Muscle of arm (tissue), 14 donors: ENCODE measurements at places on chromosomes 6 and 20.

DNA sequence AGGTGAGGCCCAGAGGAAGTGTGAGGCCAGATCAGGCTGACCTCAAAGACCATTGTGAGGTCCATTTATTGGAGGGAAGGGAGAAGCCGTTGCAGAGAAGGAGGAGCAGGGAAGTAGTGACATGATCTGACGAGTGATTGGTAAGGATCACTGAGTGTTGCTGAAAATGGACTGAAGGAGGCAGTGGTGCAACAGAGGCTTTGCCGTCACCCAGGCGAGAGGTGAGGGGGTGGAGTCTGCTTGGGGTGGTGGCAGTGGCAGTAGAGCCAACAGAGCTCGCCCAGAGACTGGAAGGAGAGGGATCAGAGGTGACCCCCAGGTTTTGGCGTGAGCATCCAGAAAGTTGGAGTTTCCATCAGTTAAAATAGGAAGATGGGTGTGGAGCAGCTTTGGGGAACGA is 67.9 kb upstream of the CLDN20 start:
- no peak for DNase-seq

DNA sequence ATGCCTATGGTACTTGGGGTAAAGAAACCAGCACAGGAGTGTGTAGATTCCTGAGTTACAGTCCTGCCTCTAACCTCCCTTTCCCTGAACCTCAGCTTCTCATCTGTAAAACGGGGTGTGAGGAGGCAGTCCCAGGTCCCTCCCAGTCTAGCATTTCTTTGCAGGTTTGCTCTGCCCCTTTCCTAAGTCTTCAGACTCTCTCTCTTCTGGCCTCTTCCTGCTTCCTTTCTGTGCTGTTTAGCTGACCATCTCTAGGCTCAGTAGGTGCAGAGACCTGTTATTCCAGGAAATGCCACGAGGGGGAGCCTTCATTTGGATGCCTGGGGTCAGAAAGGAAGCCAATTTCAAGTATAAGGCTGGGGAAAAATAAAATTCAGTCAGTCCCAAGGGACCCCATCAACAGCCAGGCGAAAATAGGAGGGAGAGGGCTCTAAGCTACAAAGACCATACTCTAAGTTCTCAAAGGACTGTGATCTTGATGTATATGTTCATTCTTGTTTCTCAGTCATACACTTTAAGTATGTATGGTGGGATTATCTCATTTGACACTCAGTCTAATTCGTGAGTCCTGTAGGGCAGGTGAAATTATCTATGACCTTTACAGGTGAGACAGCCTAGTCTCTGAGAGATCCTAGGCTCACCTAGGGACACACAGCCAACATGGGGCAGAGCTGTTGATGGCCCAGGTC is 89.1 kb downstream of the NCR2 start:
- peak; percentile 86 for DNase-seq

- no peak for DNase-seq
Measured at GRCh38 chr6:170176136-170176897, 114.6 kb downstream of the DLL1 start.

DNA sequence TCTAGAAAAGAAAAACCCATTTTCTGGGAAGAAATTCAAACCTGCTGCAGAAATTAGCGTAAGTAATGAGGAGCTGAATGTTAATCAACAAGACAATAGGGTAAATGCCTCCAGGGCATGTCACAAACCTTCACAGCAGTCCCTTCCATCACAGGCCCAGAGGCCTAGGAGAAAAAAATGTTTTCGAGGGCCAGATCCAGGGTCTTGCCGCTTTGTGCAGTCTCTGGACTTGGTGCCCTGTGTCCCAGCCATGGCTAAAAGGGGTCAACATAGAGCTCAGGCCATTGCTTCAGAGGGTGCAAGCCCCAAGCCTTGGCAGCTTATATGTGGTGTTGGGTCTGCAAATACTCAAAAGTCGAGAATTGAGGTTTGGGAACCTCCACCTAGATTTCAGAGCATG is 99.8 kb downstream of the STXBP5 start:
- DNase-seq = no peak

GRCh38 chr6:133315811-133316210 is 74.7 kb downstream of the EYA4 start:
- DNase-seq = no peak

DNA sequence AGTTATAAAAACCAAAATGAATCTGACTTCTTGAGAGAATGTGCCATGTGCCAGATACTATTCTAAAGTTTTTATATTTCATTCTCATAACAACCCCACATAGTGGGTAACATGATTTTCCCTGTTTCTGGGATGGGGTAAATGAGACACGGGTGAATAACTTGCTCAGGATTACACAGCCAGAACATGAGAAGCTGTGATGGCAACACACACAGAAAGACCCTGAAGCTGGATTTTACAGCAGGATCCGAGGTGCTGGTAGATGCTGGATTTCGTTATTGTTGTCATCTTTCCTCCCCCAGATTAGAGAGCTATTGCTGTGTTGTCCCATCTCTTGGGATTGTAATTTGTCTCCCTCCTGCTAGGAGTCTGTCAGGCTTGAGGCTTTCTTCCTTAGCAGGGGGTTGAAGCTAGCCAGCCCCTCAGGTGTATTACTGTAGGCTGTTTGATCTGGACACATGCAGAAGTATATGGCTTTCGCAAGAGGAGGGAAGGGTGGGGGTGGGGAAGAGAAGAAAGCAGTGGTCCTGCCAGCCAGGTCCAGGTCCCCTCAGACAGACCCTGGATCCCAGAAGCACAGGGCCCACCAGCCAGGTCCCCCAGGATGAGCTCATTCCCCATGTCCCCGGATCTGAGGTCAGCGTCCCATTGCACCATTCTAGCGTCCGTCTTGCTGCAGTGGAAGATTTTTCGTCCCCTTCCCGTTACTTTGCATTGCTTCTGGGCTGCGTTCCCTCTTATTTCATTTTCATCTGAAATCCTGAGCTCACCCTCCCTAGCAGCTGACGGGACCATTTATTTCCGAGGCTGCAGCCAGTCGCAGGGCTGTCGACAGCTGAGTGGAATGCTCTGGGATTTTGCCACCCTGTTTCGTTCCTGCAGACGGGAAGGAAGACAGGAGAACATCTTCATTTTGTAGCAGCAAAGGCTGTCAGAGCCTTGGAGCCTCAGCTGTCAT is 7.3 kb upstream of the KCNG1 start:
- DNase-seq = peak; percentile 73

DNA sequence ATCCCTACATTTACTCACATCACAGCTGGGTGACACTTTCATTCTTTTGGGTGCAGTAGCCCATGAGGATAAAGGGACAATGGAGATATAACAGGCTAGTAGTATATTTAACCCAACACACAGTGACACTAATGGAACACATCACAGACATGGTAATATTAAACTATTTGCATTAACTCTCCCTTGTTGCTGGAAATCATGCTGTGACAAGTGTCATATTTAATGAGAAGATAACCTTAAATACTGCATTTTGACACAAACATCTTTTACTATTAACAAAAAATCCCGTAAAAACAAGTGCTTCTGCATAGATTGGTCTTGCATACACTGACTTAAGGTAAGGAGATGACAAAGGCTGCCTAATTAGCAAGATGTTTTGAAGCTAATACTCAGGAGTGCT is 45.5 kb downstream of the CNR1 start:
- DNase-seq = no peak

DNA sequence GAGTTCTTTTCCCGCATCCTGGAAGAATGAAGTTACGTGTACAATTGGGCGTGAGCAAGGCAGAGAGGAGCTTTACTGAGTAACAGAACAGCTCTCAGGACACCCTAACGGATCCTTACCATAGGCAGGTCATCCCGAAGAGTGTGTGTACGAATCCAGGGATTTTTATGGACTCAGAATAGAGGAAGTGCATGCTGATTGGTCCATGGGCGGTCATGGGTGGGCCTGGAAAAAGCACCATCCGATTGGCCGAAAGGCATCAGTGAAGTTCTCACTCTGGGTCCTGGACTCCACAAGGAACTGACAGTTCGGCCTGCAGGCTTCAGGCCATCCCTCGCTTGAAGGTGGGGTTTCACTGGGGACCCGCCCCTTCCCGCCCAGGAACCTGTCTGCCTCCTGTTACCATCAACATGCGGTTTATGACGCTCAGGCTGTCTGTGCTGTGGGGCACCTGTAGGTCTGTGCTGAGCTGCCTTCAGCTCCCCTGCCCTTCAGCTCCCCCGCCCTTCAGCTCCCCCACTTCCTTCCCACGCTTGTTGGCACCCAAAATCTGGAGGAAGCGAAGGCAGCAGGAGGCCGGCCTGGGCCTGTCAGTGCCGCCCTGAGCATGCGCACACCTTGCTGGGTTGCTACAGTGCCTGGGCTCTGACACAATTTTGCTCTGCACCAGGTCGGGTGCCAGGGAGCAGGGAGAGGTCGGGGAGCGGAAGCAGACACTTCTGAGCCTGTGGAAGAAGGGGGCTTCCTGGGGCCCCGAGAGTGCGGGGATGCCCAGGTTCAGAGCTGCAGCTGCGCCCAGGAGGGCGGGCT is 57.9 kb upstream of the MANEA start:
- no peak for DNase-seq

GRCh38 chr20:40144581-40144980 is 544.5 kb downstream of the MAFB start:
- DNase-seq = no peak

DNA sequence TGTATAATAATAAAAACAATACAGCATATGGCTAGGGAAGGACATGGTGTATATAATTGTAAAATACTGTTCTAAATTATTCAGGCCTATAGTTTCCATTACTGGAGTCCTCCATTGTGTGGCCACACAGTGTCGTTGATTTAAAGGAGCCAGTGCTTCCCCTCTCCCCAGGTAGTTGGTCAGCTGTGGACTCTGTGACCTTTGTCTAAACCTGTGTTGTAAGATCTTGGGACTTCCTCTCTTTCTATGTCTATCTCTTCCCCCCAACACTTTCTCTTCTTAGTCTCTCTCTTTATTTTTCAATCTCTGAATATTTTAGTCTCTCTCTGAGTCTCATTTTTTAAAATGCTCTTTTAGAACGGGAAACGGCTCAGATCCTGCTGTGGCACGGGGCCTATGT is 35.6 kb downstream of the BRPF3 start:
- no peak for DNase-seq

- DNase-seq = no peak
Measured at GRCh38 chr6:158042245-158042798, 60.7 kb downstream of the SYNJ2 start.

DNA sequence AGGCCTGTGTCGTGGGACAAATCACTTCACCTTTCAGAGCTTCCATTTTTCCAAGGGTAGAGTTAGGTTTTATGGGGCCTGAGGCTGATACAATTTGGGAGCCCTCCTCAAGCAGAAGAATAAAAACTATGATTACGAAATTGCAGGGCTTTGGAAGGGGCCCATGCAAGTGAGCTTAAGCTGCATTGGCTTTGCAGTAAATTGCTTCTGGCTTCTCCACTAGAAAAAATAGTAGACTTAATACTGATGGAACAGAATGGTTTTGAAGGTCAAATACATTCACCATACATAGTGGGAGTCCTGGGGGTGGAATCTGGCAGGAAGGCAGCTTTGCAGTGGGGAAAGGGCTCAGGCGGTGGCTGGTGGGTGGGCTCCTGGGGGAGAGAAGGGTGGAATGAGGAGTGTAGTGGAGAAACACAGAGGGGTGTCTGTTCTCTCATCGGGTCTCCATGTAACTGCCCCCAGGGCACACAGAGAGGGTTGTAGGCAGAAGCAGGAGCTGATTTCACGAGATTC is 55.9 kb upstream of the RNF24 start:
- no peak for DNase-seq

GRCh38 chr20:59026904-59027740 is 5.0 kb downstream of the ATP5F1E start:
- no peak for DNase-seq

- DNase-seq = no peak
Measured at GRCh38 chr20:57856658-57857057, 146.8 kb upstream of the PMEPA1 start.

- no peak for DNase-seq
Measured at GRCh38 chr6:24761193-24761835, 13.4 kb upstream of the GMNN start.

DNA sequence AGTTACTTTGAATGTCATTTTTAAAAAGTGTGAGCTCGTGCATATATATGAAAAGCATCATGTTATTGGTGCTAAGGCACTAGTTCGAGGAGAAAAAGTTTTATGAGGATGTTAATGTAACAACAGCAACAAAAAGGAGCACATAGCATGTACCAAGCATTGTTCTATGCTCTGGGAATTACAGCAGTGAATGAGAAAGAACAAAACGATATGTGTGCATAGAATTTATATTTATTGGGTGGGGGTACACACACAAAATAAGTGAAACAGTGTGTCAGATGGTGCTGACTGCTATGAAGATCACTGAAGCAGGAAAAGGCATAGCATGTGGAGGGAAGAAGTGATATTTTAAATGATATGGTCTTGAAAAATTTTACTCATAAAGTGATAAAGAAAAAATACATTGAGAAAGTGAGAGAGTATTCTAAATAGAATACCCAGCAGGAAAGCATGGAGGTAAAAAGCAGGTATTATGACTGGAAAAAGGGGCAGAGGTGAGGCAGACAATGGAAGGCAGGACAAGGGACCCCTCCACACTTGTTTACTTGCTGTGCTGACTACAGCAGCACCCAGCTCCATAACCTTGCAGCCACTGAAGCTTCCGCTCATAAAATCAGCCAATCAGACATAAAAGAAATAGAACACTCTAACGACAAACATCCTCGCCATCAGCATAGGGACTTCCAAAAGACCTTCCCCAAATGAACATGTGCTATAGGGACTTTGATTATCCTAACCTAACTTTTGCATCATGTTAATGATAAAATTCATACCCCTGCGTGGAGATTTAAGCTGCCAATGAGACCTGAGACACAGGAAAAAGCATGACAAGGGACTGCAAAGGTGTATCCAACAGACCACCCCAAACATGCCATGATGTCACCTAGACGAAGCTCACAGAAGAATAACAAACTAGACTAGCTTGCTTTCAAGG is 119.9 kb downstream of the HFE start:
- no peak for DNase-seq

DNA sequence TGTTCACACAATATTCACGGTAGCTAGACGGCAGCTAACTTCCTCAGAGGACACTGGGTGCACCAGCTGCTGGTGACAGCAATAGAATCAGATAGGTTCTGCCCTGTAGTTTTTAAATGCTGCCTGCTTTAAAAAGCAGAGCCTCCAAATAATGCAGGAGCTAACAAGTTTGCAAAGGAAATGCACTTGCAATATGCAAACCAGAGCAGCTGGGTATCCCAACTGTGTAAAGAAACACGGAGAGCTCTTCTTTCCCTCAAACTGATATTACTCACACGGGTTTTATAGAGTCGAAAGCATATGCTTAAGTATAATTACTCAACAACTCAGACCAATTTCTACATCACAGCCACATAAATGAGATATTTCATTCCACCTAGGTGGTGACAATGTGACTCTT is 432.7 kb downstream of the TFAP2A start:
- DNase-seq = no peak

- DNase-seq = peak; percentile 65
Measured at GRCh38 chr6:169640351-169640852, 61.4 kb downstream of the WDR27 start.

- DNase-seq = no peak
Measured at GRCh38 chr6:153553627-153554026, 422.5 kb upstream of the RGS17 start.
